OCI-LY7 (cell line): ENCODE measurements at places on chromosomes 6 and 20. TPM values are rescaled to one million over a fixed set of nuclear protein-coding genes. Genes with fewer than 3 reads are reported as not detected.

- no peak for DNase-seq
Measured at GRCh38 chr6:39446909-39447308, 124.4 kb upstream of the KCNK16 start.

- no peak for DNase-seq
Measured at GRCh38 chr6:43847741-43848630, 78.0 kb downstream of the VEGFA start.

DNA sequence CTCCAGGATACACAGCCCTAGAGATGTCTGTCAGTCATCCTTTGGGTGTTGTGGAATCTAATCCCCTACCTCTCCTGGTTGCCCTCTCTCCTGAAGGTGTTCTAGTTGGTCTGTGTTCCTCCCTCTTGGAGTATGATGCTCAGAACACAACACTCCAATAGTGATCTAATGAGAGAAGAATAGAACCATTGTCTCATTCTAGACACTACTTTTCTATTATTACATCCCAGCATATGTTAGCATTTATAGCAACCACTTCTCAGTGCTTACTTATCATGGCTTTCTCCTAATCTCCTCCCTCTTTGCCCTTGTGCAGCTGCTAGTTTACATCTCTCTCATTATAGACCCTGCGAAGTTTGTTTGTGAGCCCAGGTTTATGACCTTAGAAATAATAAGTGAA lies 109.0 kb downstream of the UNC5CL start:
- DNase-seq, result no peak

PHACTR3 gene
- not detected in 2 replicates for total RNA-seq
